ENCODE measurements at places on chromosomes 5 and 9. TPM values are rescaled to one million over a fixed set of nuclear protein-coding genes. Genes with fewer than 3 reads are reported as not detected.

Gene HTR4
- total RNA-seq = not detected

Gene CKS2
- 35.9 TPM for total RNA-seq

Gene OR13D1
- not detected for total RNA-seq

Gene GADD45G
- 10.7 TPM for total RNA-seq

Gene FOXD4L4
- total RNA-seq = 0.04 TPM

GRCh38 chr9:78866207-78867132 lies 569.5 kb downstream of the PSAT1 start:
- H3K27ac ChIP-seq = no peak overlapping the region
- no peaks in the 10 kb centered on the region for H3K4me1 ChIP-seq
- H3K27me3 ChIP-seq = no peaks in the 10 kb centered on the region

DNA sequence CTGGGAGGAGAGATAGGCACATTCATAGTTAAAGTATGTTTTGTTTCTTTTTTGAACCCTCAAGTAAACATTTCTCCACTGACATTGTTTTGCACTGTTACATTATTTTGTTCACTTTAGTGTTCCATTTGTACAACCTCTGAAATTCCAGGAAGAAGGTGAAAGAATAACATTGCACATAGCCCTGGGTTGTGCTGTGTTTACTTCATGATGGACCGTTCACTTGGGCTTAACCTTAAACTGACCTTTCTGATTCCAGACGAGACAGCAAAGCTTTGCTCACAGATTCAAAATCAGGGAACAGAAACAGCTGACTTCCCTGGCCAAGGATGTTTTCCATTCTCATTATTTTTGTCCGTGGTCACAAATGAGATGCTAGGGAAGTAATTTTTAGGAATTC lies 42.8 kb upstream of the GDNF start:
- peaks cover 7% of the 10 kb centered on the region for H3K4me1 ChIP-seq
- no peak overlapping the region for H3K4me3 ChIP-seq
- H3K27me3 ChIP-seq = peaks cover 2% of the 10 kb centered on the region
- no peaks in the 10 kb centered on the region for H3K36me3 ChIP-seq

DNA sequence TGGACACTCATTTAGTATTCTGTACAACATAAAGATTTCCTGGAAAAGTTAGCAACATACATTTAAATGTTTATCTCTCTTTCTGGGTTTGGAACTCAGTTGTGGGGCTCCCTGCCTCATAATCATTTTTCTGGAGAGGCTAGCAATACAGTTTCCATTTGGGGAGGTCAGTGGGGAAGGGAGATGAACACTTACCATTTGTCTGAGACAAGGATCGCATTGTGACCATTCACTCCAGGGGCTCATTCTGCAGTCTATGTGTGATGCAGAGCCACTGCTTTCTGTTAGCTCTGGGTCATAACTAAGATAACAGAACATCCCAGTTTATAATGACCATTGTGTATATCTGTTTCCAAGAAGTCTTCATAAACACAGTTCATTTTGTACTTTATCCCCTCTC lies 22.4 kb downstream of the C9 start:
- peak; percentile 94 for DNase-seq
- H3K27me3 ChIP-seq = no peaks in the 10 kb centered on the region
- H3K27ac ChIP-seq = peak overlapping the region; percentile 68

- no peaks in the 10 kb centered on the region for H3K27me3 ChIP-seq
- no peaks in the 10 kb centered on the region for H3K36me3 ChIP-seq
Observed at GRCh38 chr5:98962587-98962986, 33.8 kb upstream of the CHD1 start.

DNA sequence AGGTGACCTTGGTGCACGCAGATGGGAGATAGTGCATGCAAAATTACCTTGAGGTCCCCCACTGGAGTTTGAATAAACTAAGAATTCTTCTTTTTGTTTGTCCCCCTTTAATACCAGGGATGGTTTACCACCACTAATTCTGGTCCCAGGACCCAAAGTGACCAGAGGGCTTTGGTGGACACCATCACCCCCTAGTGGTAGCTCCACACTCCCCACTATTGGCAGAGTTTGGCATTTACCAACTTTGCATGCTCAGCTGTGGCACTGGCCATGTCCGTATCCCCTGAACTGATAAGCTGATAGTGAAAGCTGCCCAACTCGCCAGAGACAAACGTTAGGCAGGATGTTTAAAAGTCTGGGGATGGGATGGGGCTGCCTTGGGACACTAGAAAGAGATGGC lies 3.3 kb downstream of the ASTN2 start:
- H3K4me3 ChIP-seq = no peak overlapping the region
- peak; percentile 10 for DNase-seq
- no peak overlapping the region for H3K27ac ChIP-seq
- no peaks in the 10 kb centered on the region for H3K36me3 ChIP-seq

DNA sequence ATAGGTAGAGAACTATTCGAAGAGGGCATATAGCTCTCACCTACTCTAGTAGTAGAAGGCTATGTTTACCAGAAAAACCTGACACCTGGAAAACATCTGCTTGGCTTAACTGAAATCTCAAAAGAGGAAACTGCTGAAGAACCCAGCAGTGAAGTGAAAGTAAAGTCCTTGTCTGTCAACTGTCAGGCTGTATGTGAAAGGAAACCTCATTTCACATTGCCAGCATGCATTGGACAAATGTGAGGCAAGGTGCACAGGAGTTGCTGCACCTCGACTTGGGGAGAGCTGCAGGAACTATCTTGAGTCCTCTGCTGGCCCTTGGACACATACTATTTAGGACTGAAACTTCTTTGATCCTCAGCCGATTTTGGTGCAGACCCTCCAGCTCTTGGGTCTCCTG lies 53.3 kb downstream of the NREP start:
- no peak overlapping the region for H3K4me3 ChIP-seq
- no peak for DNase-seq
- H3K4me1 ChIP-seq = no peaks in the 10 kb centered on the region

- H3K4me1 ChIP-seq = no peaks in the 10 kb centered on the region
- no peaks in the 10 kb centered on the region for H3K27me3 ChIP-seq
- no peaks in the 10 kb centered on the region for H3K36me3 ChIP-seq
- no peak overlapping the region for H3K4me3 ChIP-seq
- no peak for DNase-seq
- H3K27ac ChIP-seq = no peak overlapping the region
Observed at GRCh38 chr9:117050007-117050406, 362.9 kb downstream of the TRIM32 start.

DNA sequence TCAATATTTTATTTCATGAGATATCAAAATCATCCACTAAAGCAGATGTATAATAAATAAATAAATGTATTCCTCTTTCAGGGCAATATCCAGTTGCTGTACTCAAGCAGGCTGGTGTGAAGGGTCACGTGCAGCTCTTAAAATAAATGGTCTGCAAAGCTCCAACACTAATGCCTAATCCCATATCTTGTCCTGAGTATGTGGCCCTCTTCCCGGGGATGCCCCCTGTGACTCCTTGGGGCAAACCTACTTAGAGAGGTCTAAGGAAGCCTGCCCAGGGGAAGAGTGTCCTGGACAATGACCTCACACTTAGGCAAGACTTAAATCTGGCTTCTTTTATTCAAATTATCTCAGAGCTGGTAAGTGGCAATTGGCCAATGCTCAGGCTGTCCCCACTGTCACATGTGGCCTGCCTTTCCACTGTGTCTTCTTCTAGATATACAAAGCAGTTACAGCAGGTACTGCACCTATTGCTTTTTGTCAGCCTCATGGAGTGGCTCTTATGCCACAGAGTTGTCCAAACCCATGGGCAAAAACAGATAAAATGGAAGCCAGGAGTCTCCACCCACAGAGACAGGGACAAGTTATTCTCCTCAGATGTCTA lies 55.3 kb downstream of the SEMA5A start:
- no peaks in the 10 kb centered on the region for H3K27me3 ChIP-seq
- no peak for DNase-seq
- H3K4me3 ChIP-seq = no peak overlapping the region
- H3K27ac ChIP-seq = no peak overlapping the region

DNA sequence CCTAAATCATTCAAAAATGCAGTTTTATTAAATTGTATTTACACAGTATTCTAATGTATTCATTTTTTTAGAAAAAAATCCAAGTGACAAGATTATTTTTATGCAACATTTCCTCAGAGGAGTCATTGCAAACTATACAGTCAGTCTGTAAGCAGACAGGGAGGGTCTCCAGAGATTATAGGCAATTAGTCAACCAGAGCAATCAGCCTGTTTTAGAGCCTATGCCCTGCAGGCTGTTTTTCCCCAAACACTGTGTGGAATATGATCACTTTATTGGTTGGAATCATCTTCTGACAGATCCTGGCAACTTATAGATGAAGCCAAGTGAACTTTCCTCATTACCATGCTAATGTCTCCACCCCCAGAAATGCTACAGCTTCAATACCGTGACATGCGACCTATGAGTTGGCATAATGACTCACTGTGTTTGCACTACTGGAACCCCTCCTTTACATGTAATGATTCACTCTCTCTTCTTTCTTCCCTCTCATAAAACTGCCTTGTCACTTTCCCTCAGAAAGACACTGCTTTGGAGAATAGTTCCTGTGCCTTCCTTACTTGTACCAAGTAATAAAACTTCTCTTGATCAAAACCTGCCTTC lies 577.7 kb upstream of the FTMT start:
- no peaks in the 10 kb centered on the region for H3K27me3 ChIP-seq
- no peaks in the 10 kb centered on the region for H3K36me3 ChIP-seq
- H3K4me3 ChIP-seq = no peak overlapping the region

DNA sequence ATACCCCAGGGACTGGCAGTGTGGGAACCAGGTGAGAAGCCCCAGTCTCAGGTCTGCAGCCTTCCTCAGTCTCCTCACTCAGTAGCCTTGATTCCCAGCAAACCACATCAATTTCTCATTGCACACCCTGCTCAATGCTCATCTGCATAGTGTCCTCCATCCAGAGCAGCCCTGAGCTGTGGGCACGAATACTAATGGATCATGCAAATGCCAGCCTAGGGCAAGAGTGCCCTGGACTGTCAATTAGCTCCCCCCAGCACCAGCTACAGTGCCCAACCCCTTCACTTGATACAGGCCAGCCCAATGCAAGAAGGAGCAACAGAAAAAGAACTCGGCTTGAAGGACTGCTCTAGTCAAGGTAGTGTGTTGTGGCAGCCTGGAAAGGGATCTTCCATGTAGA lies 9.8 kb upstream of the KCNIP1 start:
- H3K4me1 ChIP-seq = peaks cover 27% of the 10 kb centered on the region
- no peak for DNase-seq
- H3K27ac ChIP-seq = no peak overlapping the region
- peaks cover 14% of the 10 kb centered on the region for H3K27me3 ChIP-seq

DNA sequence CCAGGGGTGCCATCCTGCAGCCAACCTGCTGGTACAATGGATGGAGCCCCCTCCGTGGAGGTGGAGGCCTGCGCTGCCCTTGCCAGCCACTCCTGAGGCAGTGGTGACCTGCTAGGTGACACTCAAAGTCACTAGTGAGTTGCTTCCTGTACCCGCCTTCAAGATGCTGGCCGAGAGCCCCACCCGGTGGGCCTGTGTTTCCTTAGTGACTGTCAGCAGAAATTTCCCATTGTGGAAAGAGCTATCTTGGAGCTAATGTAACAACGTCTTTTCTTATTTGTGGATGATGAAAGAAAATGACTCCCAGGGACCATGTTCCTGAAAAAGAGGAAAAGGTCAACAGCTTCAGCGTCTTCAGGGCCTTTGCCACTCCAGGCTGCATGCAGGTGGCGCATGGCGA lies 117.0 kb upstream of the BOD1 start:
- no peak for DNase-seq
- no peak overlapping the region for H3K27ac ChIP-seq
- peaks cover 21% of the 10 kb centered on the region for H3K4me1 ChIP-seq
- H3K27me3 ChIP-seq = peaks cover 2% of the 10 kb centered on the region
- no peaks in the 10 kb centered on the region for H3K36me3 ChIP-seq
- H3K4me3 ChIP-seq = no peak overlapping the region

Measured in muscle of leg (tissue), 16 donors.